ENCODE measurements at places on chromosomes 7 and 10.

GRCh38 chr7:2273866-2274265, 31.8 kb downstream of the NUDT1 start:
- no peak for DNase-seq

- no peak for DNase-seq
Measured at GRCh38 chr10:95335933-95336699, 45.3 kb upstream of the PDLIM1 start.

- DNase-seq: peak; percentile 66
Measured at GRCh38 chr7:128323459-128324367, 20.0 kb downstream of the RBM28 start.

- DNase-seq: peak; percentile 40
Measured at GRCh38 chr10:50373821-50374501, 122.6 kb upstream of the ASAH2 start.

DNA sequence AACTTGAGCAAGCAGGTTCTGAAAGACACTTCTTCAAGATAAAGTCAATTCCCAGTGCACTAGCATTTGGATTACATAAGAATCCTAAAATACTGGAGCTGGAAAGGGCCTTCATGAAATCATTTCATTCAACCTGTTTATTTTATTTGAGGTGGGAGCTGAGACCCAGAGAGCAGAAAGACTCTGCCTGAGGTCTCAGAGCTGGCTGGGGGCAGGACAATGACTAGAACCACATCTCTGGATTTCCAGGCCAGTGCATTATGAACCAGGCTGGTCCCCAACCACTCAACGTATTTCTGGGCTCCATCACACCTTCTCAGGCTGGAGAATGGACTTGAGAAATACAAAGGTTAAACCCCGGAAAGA, 8.4 kb downstream of the ANXA11 start:
- no peak for DNase-seq

DNA sequence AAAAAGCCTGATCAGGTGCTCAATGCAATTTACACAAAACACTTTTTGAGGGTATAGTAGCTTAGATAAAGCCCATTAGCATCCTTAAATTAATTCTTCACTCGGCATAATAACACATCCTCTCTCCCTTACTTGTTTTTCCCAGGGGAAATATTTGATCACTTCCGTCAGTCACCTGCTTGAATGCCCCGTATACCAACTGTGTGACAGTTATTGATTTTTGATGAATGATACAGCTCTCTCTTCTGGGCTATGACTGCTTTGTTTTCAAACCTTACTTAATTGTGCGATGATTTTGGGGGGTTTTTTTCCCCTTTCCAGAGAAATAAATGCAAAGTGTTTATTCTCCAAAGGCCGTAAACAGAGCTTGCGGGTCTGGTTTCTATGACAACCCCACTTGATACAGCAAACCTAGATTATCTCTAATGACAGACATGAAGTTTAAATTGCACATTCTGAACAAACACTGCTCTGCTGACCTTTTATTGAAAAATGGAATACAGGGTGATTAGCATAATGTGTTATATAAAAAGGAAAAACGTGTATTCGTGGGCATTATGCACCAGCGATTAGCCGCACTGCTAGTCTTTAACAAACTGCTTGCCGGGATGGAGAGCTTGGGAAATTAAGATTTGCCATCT, 78.4 kb upstream of the NANOS1 start:
- DNase-seq: no peak

All from fibroblast of skin of right biceps (primary cell).